ENCODE measurements at places on chromosomes 7 and 10. TPM values are rescaled to one million over a fixed set of nuclear protein-coding genes. Genes with fewer than 3 reads are reported as not detected.

The LLCFC1 gene
- not detected for total RNA-seq

The PPP1R17 gene
- not detected for total RNA-seq

The TBX20 gene
- total RNA-seq, result 1.6 TPM

The IFIT1B gene
- total RNA-seq, result not detected

The VSTM4 gene
- total RNA-seq, result 0.38 TPM

The AKR1C8 gene
- 0.07 TPM for total RNA-seq

The PSPH gene
- total RNA-seq, result 23.9 TPM

The NRP1 gene
- total RNA-seq, result 87.4 TPM

The TMEM229A gene
- not detected for total RNA-seq

The ERVW-1 gene
- total RNA-seq, result 0.04 TPM

The PDK4 gene
- 37.9 TPM for total RNA-seq

The PAX4 gene
- not detected for total RNA-seq

The CADPS2 gene
- total RNA-seq, result 0.03 TPM

The FRMPD2 gene
- total RNA-seq, result not detected

The FZD1 gene
- 2.6 TPM for total RNA-seq

The ZMIZ1 gene
- total RNA-seq, result 42.8 TPM

The ASZ1 gene
- total RNA-seq, result not detected

The GSTO2 gene
- 1.9 TPM for total RNA-seq

The NUTM2E gene
- total RNA-seq, result 0.26 TPM

The FZD8 gene
- total RNA-seq, result 4.2 TPM

The WNT16 gene
- 1.6 TPM for total RNA-seq

The TECTB gene
- not detected for total RNA-seq

The VWA2 gene
- 0.06 TPM for total RNA-seq

The PCGF6 gene
- total RNA-seq, result 11.0 TPM

The TAS2R4 gene
- 0.11 TPM for total RNA-seq

The ZNF32 gene
- total RNA-seq, result 12.4 TPM

The INHBA gene
- total RNA-seq, result 0.21 TPM

The SPAG6 gene
- total RNA-seq, result not detected

The CYP3A5 gene
- 1.4 TPM for total RNA-seq

The PITX3 gene
- total RNA-seq, result 1.5 TPM

The PNLIPRP3 gene
- total RNA-seq, result 0.04 TPM

The IKZF1 gene
- not detected for total RNA-seq

The SH2D4B gene
- 0.13 TPM for total RNA-seq

The HOXA7 gene
- total RNA-seq, result 4.8 TPM

The CALHM3 gene
- 0.22 TPM for total RNA-seq

The PNLIPRP2 gene
- total RNA-seq, result 0.11 TPM

The WNT8B gene
- total RNA-seq, result not detected

All from A549 treated with dexamethasone at 1 μM for 4 hours (cell line).